Neural progenitor cell (in vitro differentiated cells): ENCODE measurements at places on chromosomes 1 and 21. TPM values are rescaled to one million over a fixed set of nuclear protein-coding genes. Genes with fewer than 3 reads are reported as not detected.

GRCh38 chr1:65108025-65108642 is 39.9 kb upstream of the AK4 start:
- no peak for DNase-seq

DNA sequence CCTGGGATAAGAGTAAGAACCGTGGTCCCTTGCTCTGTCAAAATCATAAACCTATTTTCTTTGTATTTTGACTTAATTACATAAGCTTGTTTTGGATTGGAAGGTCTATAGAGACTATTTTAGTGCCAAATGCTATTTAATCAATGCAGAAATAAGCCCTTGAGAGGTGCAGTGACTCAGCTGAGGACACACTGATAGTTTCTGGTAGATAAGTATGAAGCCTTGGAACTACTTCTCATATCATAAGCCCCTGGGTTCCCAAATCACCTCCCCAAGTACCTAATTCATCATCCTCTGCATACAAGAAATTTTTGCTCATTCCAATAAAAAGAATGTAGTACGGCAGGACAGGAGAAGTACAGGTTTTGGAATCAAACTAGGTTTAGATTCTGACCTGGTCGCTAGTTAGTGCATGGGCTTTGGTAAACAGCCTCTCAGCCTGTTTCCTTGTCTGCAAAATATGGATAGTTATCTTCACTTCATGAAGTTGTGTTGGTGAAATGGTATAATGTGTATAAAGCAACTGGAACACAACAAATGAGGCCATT is 3.3 kb upstream of the CD55 start:
- DNase-seq, result no peak

DNA sequence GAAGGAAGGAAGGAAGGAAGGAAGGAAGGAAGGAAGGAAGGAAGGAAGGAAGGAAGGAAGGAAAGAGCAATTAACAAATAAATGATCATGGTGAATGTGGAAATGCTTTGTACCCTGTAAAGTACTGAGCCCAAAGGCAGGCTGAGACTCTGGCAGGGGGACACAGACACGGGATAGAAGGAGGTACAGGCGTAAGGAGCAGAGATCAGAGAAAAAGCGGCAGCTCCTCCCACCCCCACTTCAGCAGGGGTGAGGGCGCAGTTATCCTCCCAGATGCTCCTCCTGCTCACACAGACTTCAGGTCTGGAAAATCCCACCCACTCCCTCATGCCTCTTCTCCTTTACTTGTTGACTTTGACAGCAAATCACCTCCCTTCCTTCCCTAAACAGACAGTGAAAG is 464.5 kb downstream of the MATN1 start:
- no peak for DNase-seq

GRCh38 chr21:42558846-42559245 is 45.2 kb downstream of the SLC37A1 start:
- no peak for DNase-seq

DNA sequence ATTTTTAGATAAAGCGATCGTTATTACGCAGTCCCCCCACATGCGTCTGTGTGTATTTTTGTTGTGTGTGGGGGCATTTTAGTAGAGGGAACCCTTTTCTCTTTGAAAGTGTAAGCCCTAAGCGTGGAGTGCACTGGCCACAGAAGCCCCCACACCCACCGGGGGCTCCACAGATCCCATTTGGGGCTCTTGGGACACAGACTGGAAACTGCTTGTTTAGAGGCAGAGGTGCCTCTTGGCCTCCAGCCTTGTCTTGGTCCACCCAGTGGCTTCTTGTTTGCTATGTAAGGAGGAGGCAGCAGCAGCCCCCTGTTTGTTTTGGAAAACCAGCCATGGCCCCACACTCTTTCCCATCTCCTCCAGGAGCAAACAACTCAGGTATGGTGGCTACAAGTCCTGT is 42.8 kb downstream of the SLC37A1 start:
- no peak for DNase-seq

GRCh38 chr1:114263343-114263742 is 109.7 kb upstream of the SYT6 start:
- DNase-seq, result no peak

- DNase-seq, result no peak
These were observed 143.9 kb downstream of the GALNT2 start for GRCh38 chr1:230210981-230211336.

- DNase-seq, result peak; percentile 40
These were observed 560.2 kb downstream of the SMYD3 start for GRCh38 chr1:245946905-245947304.

GRCh38 chr1:224860488-224861338 is 68.8 kb upstream of the DNAH14 start:
- DNase-seq, result peak; percentile 11

GRCh38 chr21:14989359-14989758 is 75.4 kb downstream of the NRIP1 start:
- no peak for DNase-seq

GRCh38 chr1:177274687-177275211 is 104.0 kb downstream of the BRINP2 start:
- no peak for DNase-seq

- DNase-seq, result no peak
These were observed 54.2 kb downstream of the WDR64 start for GRCh38 chr1:241706257-241706656.

The ASAP3 gene
- 3.9 and 8.7 TPM in 2 replicates for total RNA-seq

The RNU1-4 gene
- under 0.01 TPM in 2 replicates for total RNA-seq

The ITPKB gene
- 1.6 and 4.5 TPM in 2 replicates for total RNA-seq

The PRMT6 gene
- total RNA-seq, result 33.1 and 40.3 TPM in 2 replicates

The ICOSLG gene
- total RNA-seq, result 0.22 and 0.25 TPM in 2 replicates

The EPHA8 gene
- 0.46 TPM in 1 of 2 replicates, not detected in the other for total RNA-seq

The AZIN2 gene
- 1.3 and 5.8 TPM in 2 replicates for total RNA-seq

The FCRL6 gene
- not detected in 2 replicates for total RNA-seq

The GRHL3 gene
- total RNA-seq, result 1.1 and 1.5 TPM in 2 replicates
